ENCODE measurements at places on chromosomes 4 and X.

- no peak for DNase-seq
These were observed 31.2 kb downstream of the N4BP2 start for GRCh38 chr4:40087799-40088366.

DNA sequence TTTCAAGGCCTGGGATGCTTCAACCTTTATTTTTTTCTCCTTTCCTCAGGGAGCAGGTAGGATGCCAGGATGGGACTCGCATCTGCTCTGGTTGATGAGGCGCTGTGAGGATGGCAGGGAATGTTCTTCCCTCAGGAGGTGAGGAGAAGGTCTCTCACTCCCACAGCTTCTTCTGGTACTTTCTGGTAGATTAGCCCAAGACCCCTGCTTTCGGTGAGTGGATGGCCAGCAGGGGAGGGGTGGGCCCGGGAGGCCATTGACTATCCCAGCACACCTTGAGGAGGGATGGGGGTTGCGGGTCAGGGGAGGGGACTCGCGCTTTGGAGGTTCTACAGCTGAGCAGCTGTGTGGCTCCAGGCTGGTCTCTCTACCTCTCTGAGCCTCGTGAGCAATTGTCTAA lies 14.8 kb downstream of the CYTL1 start:
- DNase-seq, result no peak

DNA sequence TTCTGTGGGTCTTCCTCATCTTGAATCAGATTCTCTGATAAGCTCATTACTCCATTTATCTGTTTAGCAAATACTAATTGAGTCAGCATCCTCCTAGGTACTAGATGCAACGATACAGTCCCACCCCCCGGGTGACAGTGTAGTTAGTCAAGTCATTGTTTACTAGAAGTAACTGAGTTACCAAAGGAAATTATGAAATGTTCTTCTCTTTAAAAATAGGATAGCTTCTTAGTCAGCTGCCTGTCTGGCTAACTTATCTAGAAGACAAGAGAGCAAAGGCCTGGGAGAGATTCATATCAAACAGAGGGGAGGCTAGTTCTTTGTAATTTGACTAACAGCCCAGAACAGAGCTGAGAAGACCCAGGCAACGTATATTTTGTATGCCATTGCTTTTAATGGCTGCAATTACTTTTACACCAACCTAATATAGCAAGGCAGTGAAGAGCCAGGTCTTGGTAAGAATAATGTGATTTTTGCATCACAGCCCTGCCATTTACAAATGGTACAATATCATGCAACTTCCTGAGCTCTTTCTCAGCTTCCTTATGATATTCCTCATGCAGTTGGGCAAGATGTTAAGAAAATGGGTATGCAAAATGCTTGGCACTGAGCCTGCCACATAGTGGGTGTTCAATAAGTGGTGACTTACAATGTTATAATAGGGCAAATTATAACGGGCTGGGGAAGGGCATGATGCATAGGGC lies 149.9 kb downstream of the CHIC2 start:
- DNase-seq, result no peak

- no peak for DNase-seq
These were observed 375.2 kb downstream of the GALNTL6 start for GRCh38 chr4:172188248-172188988.

GRCh38 chrX:13272426-13272825 lies 47.4 kb downstream of the ATXN3L start:
- DNase-seq, result no peak

DNA sequence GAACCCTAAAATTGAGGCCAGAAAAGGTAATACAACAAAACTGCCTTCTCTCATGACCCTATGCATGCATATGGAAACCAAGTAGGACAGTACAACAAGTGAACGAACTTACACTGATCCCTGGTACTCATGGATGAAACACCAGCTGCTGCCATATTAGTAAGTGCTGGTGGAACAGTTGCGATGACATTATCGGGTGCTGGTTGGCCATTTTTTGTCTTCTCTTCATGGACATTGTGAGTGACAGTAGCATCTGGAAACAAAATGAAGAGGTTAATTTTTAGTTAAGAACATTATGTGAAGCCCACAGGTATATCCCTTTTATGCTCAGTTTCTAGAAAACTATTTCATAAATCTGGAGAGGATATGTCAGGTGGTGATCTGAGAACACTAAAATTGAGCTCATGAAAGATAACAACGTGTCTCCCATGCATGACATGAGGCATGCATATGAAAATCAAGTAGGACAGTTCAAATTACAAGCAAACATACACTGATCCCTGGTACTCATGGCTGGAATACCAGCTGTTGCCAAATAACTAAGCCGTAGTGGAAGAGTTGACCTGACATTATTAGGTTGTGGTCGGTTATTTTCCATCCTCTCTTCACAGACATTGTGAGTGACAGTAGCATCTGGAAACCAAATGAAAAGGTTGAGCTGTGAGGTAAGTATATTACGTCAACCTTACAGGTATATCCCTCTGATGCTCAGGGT lies 74.2 kb upstream of the CT45A1 start:
- no peak for DNase-seq

DNA sequence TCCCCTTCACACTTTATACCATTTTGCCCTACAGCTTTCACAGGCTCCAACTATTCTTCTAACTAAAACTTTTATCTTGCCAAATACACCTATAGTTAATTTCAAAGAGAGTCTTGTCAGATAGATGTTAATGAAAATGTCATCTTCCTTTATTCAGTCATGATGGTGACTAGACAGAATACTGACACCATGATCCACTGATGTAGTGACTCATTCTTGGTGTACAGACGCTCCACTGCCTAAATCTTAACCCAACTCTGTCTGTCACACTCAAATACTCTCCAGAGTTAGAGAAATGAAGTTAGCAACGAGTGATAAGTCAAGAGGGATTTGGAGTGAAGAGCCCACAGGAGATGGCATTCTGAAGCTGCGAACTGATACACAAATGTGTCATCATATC lies 32.1 kb upstream of the HDAC8 start:
- no peak for DNase-seq

GRCh38 chr4:43763029-43763610 lies 685.5 kb downstream of the KCTD8 start:
- DNase-seq, result no peak

- no peak for DNase-seq
These were observed 48.8 kb upstream of the MTMR1 start for GRCh38 chrX:150644422-150644821.

DNA sequence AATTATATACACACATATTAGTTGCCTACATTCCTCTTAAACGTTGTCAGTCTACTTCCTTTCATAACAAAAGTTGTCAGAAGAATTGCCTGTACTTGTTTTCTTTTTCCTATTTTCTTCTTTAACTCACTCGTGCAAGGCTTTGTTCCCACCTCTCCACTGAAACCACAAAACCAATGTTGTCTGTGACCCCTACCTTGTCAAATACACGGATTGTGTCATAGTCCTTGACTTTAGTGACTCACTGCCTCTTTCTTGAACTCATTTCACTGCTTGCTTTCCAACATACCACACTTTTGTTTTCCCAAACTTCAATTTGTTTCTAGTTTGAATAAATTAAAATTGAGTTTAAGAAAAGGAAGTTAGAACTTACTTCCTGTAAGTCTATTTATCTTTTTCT lies 283.9 kb upstream of the AGA start:
- DNase-seq, result no peak

DNA sequence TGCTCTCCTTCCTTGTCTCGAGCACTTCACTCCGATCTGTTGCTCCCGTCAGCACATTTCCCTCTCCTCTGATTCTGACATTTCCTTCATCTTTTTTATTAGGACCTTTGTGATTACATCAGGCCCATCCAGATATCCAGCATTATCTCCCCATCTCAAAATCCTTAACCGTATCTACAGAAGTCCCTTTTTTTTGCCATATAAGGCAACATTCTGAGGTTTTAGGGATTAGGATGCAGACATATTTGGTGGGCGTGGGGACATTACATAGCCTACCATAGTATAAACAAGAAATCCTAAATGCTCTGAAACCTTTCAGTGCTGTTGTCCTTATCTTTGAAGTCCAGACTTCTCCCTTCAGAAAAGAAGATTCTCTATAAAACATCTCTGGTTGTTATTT lies 505.0 kb upstream of the PITX2 start:
- no peak for DNase-seq

- DNase-seq, result no peak
These were observed 504 bp upstream of the PDLIM3 start for GRCh38 chr4:185535612-185536410.

DNA sequence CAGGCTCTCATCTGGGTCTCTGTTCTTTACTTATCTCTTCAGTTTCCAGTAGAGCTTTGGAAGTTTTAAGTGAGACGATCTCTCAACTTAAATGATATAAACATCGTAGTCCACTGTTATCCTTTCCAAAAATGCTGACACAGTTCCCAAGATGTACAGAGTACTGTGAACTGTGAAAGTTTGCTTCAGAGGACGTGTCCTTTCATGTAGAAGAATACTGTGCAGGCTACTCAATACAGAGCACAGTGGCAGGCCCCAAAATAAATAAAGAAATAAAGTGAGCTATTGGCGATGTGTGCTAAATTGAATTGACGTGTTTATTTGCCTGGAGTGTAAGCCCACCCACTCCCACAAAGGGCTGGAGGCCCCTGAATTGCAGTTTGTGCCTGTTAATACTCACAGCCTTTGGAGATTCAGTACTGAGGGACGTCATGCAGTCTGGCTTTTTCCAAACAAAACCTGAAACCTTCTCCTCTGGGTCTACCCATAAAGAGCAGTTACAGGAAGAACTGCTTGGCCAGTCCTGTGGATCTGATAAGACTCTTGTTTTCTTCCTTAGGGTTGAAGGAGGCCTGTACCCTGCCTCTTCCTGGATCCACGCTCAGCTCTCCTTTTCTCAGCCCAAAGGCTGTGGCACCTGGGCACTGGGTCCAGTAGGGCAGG lies 66.1 kb downstream of the SOWAHB start:
- no peak for DNase-seq

DNA sequence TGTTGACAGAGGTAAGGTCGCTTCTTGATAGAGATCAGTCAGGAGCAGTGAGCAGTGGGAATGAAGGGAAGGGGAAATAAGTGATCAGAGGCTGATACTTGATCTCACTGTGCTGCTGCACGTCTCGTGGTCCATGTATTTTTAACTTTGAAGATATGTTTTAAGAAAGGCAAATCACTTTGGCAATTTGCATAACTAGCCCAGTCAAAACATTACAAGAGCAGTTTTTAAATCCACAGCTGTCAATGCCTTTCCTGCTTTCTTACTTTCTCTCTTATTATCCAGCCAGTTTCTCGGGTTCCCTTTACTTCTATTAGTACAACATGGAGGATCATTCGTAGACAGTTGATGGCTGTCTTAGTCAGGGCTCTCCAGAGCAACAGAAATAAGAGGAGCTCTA lies 472.8 kb downstream of the TMA16 start:
- DNase-seq, result no peak

- no peak for DNase-seq
These were observed 24.1 kb downstream of the CCDC149 start for GRCh38 chr4:24888475-24889344.

DNA sequence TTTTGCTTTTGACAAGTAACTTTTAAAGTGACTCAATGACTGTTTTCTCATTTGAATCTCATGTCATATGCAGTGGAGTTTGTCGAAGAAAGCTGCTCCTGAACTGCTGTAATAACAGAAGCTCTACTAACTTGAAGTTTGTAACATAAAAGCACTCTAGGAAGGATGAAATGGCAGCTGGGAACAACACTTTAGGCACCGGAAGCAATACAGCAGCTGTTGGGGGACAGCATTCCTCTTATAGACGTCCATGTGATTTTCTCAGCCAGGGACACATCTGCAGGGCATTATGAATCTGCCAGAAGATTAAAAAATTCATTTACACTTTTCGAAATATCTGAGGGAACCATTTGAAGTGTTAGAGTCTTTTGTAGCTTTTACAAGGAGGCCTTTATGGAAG lies 1035.8 kb downstream of the ADGRL3 start:
- no peak for DNase-seq

DNA sequence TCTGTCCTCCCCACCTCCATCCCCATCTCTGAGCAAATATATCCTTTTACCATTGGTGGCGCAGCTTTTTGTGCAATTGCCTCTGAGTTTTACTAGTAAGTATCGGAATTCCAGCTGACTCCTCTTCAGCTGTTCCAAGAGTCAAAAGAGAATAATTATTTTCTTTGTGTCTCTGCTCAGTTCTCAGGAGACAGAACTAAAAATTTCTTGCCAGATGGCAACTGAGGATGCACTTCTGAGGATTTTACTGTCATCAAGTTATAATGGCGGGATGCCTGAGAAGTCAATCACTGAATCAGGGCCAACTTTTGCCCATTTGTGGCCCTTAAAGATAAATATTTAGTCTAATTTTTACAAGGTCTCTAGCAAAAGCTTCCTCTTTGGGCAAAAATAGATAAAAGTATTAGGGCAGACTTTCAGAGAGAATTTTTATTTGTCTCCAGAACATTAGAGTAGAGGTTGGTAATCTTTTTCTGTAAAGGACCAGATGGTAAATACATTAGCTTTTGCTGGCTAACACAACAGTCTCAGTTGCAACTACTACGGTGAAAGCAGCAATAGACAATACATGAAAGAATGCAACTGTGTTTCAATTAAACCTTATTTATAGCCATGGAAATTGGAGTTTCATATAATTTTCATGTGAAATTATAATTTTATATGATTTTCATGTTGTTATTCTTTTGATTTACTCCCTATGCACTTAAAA lies 15.6 kb upstream of the ADGRA3 start:
- DNase-seq, result no peak

GRCh38 chr4:114015444-114015899 lies 36.0 kb upstream of the ARSJ start:
- no peak for DNase-seq

GRCh38 chr4:186472948-186473347 lies 82.4 kb downstream of the MTNR1A start:
- DNase-seq, result no peak

GRCh38 chr4:138869165-138869564 lies 146.4 kb upstream of the NOCT start:
- no peak for DNase-seq

GRCh38 chrX:123083924-123084323 lies 100.2 kb upstream of the GRIA3 start:
- DNase-seq, result no peak

DNA sequence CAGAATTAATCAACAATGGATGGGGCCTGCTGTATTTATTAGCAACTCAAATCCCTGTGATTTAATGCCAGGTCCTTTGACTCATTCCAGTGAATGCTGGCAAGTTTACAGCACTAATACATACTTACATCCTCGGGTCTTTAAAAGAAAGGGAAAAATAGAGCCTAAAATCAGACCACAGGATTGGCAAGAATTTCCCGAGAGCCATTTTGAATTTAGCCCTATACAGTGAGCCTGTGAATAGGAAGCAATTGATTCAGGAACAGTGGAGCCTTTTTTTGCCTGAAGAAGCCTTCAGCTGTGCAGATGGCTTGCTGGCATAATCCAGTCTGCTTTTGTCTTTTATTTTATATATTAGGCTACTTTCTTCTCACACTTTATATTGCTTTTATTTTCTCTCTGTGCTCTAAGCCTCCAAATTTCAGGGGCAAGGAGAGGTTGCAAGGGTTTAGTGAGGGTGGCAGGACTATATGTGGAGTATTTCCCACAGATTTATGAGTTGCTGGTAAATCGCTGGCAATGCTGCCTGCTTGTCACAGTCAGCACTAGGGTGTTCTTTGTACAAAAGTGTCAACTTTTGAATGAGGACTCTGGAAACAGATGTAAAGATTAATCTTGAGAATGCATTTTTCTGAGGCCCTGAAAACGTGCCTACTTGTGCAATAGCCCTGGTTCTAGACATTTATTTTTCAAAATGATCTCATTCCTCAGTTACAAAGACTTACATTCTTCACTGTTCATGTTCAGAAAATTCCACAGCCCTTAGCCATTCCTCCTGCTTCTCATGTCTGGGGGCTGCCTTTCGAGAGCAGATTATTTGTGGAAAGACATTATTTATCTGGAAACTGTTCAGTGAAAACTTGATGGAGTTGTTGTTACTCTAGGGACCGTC lies 303.5 kb downstream of the SPRY1 start:
- DNase-seq, result no peak

All from cortex of kidney (tissue), 1 donor.